ENCODE measurements at places on chromosomes 16 and 17.

GRCh38 chr16:53370827-53371226 is 63.4 kb upstream of the RBL2 start:
- DNase-seq, result no peak

GRCh38 chr16:85395207-85395912 is 217.8 kb upstream of the GSE1 start:
- DNase-seq, result no peak

DNA sequence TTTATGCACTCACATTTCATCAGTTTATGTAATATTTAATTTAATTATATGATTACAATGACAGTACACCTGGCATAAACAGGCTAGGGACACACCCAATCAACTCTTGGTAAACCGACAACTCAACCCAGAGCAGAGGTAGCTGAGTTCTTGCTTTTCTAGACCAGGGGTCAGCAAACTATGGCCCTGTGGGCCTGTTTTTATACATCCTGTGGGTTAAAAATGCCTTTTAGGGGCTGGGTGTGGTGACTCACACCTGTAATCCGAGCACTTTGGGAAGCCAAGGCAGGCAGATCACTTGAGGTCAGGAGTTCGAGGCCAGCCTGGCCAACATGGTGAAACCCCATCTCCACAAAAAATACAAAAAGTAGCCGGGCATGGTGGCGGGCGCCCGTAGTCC is 99.2 kb upstream of the TMEM97 start:
- no peak for DNase-seq

DNA sequence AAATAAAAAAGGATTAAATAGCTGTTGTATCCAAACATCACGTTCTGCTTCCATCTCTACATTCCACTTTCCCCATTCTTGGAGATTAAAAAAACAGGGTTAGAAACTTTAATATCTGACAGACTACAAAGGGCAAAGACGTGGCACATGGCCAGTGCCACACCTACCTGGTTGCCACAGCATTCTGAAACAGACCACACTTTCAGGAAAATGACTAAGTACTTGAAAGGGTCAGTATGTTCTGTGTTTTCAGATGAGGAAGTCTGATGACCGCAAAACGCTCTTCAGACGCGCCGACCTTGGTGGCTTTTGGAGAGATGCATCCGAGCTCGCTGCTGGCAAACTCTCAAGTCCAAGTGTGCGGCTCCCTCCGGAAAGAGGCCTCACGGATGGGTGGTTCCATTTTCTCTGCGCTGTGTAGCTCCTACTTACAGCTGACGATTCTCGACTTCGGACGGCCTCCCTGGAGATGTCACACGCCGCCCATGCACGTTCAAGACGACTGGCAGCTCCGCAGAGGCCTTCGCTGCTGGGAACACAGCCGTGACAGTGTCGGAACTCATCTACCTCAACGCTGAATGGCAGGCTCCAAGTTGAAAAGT is 15.5 kb downstream of the MAP1LC3B start:
- no peak for DNase-seq

Measured in stimulated activated CD4-positive, alpha-beta T cell treated with anti-CD3 and anti-CD28 coated beads, Interleukin-15, amount 100 ng/mL, for 1 hour (primary cell).